ENCODE measurements at places on chromosomes 6 and 20.

- DNase-seq = no peak
Observed at GRCh38 chr6:47545223-47545622, 67.6 kb downstream of the CD2AP start.

- no peak for DNase-seq
Observed at GRCh38 chr6:158591134-158591809, 31.4 kb downstream of the TMEM181 start.

GRCh38 chr6:69957985-69958559, 91.7 kb downstream of the COL19A1 start:
- DNase-seq = no peak

- no peak for DNase-seq
Observed at GRCh38 chr6:166179704-166180103, 12.1 kb upstream of the TBXT start.

GRCh38 chr20:492159-492558, 29.8 kb upstream of the TBC1D20 start:
- DNase-seq = no peak

GRCh38 chr20:52534616-52535015, 343.0 kb upstream of the ZFP64 start:
- no peak for DNase-seq

DNA sequence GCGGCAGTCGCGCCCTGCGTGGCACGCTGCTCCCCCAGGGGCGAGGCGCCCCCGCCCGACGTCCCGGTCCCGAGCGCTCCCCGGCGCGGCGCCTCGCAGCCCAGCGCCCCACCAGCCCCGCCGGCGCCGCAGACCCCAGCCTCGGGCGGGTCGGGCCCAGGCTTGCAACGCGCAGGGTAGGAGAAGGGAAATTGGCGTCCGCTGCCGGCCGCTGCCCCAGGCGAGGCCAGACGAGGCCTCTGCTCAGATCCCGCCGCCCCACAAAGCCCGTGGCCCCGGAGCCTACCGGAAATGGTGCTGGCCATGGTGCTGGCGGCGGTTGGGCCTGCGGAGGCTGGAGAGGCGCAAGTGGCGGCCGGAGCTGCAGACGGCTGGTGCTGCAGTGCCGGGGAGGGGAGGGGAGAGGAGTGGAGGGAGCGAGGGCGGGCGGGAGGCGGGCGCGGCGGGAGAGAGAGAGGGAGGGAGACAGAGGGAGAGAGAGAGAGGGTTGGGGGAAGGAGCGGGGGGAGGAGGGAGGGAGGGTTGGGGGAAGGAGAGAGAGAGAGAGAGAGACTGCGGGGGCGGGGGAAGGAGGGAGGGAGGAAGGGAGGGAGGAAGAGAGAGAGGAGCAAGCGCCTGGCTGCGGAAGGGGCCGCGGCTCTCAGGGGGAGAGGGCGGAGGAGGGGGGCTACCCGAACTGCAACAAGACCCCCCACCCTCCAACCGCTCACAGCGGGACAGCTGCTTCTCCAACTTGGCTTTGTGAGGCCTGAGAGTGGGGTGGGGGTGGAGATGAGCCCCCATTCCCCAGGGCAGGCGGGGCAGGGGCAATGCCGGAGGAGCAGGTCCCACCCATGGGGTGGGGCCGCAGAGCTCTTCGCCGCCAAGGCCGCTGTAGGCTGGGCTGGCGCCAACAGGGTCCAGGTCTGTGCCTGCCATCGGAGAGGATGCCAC, at the start of gene STMN3:
TSS of gene STMN3 (minus strand) at position 384 of the 933 bp plus-strand sequence. CDS start at position 305, 79 bp downstream.
- DNase-seq = peak; percentile 86

GRCh38 chr20:50394569-50394968, 115.6 kb upstream of the PTPN1 start:
- DNase-seq = no peak

GRCh38 chr6:64254558-64254957, 619.0 kb downstream of the PHF3 start:
- no peak for DNase-seq

DNA sequence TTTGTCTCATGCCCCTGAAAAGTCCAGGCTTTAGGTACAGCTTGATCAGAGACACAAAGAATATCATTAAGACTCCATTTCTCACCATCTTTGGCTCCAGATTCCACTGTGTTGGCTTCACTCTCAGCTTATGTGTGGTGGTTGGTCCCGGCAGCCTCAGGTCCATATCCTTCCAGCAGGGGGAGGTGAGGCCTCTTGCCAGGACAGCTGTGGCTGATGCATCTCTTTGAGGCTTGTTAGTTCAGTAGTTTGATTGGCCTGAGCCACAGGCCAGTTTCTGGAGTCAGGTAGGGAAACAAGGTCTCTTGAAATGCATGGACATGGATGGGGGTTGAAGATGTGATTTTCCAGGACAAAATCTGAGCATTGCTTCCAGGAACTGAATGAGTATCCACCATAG, 62.4 kb downstream of the JAG1 start:
- no peak for DNase-seq

GRCh38 chr6:13292774-13293173, 35.6 kb downstream of the TBC1D7 start:
- no peak for DNase-seq

- peak; percentile 41 for DNase-seq
Observed at GRCh38 chr20:53579581-53580375, 13.9 kb downstream of the ZNF217 start.

DNA sequence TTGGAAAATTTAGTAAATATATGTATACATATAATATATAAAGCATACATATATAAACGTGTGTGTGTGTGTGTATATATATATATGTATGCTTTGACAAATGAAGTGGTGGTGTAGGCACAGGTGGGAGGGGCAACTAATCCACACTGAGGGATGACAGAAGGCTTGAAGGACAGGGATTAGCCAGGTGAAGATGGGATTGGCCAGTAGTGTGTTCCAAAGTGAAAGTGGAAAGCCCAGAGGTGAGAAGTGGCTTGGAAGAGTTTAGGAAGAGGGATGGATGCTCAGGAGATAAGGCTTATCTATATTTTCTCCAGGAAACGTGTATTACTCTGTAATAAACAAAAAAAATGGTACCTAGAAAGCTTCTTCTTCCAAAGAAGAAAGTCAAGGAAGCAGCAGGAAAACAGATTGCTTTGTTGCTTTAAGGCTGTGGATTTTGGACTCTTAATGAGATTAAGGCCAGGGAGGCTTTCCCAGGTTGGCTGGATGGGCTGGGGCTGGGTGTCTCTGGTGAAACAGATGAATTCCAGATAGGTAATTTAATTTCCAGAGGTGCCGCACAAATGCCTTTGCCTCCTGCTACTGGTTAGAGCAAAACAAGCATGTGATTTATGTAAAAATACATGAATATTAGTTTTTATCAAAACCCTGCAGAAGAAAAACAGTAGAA, 63.9 kb downstream of the JARID2 start:
- DNase-seq = no peak

DNA sequence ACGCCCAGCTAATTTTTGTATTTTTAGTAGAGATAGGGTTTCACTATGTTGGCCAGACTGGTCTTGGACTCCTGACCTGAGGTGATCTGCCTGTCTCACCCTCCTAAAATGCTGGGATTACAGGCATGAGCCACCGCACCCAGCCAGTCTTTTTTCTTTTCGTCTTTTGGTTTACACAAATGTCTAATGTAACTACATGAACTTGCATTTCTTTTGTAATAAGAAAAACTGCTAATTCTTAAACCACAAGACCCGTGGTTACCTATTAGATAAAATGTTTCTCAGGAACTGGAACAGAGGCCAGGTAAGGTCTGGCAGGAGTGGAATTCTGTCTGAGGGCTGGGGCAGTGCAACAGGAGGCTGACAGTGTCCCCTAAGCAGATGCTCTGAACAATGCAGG, 32.7 kb upstream of the GSTA3 start:
- no peak for DNase-seq

GRCh38 chr20:24819331-24819965, 129.6 kb upstream of the CST7 start:
- DNase-seq = no peak

- no peak for DNase-seq
Observed at GRCh38 chr20:13878566-13878965, 93.7 kb downstream of the NDUFAF5 start.

DNA sequence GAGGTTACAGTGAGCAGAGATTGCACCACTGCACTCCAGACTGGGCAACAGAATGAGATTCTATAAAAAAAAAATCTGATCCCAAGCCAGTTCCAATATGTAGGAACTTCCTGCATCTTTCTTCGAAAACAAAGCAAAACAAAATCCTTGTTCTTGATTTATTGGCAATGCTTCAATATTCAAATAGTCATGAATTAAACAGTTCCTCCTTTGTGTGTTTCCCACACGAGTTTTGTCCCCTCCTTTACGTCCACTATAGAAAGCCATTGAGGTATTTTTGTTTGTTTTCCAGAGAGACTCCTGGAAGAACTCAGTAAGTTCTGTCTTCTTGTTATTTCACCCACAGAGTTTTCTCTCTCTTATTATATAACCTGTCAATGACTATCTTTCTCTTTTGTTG, 7.6 kb downstream of the BTN1A1 start:
- DNase-seq = no peak

GRCh38 chr6:16511040-16511660, 250.1 kb downstream of the ATXN1 start:
- DNase-seq = peak; percentile 37

DNA sequence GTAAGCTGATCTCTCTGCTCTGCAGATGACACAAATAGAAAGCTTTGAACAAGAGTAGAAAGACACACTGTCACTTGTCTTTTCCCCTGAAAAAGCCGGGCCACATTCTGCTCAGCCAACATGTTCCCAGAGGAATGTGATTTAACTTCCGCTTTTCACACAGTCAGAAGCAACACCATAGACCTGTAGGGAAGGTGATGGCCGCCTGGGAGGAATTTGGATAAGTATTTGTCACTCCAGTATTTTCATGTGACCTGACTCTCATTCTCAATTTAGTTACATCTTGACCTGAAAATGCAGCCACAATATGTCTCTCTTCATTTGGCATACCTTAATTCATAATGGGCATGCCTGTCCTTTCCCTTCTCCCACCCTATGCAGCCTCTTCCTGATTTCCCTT, 2.0 kb upstream of the GRM1 start:
- DNase-seq = no peak

DNA sequence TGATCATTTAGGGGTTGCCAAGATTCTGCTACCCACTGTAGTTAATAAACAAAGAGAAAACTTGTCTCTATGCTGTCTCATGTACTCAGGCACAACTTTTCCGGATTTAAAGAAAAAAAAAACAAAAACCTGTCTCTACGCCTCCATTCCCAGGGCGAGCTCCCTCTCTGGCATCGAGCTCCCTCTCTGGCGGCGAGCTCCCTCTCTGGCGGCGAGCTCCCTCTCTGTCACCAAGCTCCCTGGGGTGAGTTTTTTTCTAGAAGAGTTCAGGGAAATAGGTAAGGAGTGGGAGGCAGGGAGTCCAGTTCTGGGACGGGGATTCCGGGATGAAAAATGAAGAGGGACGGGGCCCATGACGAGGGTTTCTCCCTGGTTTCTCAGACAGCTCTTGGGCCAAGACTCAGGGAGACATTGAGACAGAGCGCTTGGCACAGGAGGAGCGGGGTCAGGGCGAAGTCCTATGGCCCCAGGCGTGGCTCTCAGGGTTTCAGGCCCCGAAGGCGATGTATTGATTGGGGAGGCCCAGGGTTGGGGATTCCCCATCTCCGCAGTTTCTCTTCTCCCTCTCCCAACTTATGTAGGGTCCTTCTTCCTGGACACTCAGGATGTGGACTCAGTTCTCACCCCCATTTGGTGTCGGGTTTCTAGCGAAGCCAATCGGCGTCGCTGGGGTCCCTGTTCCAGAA, 16.5 kb upstream of the HLA-A start:
- peak; percentile 31 for DNase-seq

GRCh38 chr6:75204959-75205775, 686 bp downstream of the COL12A1 start:
- DNase-seq = peak; percentile 10

DNA sequence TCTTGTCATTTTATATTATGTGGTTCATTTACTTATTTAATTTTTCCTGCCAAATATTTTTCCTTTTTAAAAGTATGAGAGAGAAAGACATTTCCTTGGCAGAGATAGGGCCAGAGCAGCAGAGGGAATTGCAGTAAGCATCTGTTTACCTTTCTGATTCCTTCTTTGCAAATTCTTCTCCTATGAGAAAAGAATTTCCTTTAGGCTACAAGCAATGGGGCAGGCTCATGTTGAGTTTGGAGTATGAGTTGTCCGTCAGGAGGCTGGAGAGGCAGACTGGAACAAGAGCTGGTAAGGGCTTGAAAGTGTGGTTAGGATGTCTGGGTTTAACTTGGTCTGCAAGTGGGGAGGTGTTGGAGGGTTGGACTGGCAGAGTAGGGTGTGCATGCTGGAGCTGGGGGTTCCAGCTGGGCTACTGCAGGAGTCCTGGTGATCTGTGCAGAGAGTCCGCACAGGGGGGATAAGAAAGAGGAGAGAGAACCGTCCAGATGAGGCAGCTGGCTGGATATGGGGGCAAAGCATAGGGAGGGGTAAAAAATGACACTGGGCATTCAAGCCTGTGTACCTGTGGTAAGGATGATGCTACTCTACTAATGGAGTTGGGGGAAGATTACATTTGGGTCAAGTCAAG, 19.7 kb downstream of the TIAM2 start:
- DNase-seq = no peak

DNA sequence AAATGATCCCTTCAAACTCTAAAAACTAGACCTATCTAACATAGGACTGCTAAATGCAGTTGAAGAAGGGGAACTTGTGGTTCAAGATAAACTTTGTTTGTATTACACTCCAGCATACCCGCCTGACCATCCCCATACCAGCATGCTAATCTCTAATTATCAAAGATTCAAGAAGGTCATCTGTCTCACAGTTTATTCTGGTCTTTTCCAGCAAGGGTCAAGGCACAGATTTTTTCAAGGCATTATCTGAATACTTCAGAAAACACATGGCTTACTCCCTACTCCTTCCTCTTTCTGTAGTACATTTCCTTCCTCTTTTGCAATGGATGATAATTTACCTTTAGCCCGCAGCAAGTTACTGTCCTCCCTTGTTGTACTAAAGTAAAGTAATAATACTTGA, 174.1 kb downstream of the PKHD1 start:
- no peak for DNase-seq

DNA sequence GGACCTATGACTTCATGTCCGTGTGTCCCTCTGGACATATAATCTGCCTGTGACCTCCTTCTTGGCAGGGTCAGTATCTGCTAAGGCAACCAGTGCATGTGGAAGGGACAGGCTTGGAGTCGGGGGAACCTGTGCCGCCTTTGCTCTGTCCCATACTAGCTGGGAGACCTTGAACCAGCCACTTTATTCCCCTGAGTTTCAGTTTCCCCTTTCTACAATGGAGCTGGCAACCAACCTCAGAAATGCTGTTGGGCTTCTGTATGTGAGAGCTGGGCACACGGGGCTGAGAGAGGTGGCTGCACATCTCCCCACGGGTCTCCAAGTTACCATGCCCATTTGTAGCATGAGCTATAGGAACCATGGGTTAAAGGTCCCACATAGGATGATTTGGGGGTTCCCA, 53.8 kb downstream of the CD40 start:
- no peak for DNase-seq

- no peak for DNase-seq
Observed at GRCh38 chr6:113971741-113972140, 793 bp upstream of the HDAC2 start.

DNA sequence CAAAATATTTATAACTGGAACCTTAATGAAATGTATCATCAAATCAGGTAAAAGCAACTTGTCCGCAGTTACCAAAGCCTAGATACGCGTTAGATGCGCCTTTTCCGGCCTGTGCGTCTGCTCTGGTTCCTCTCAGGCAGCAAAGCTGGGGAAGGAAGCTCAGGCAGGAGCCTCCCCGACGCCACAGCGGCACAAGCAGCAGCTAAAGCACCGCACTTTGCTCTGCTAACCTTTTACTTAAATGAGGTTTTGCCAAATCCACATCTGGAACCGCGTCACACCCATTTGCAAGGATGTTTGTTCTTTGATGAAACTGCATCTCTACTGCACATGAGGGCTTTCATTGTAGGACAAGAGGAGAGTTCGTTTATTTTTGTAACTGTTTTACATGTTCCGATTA, 36.8 kb downstream of the THBS2 start:
- DNase-seq = no peak
